ENCODE measurements at places on chromosomes 7 and 10.

GRCh38 chr10:86793696-86794095, 37.3 kb downstream of the BMPR1A start:
- DNase-seq, result no peak

DNA sequence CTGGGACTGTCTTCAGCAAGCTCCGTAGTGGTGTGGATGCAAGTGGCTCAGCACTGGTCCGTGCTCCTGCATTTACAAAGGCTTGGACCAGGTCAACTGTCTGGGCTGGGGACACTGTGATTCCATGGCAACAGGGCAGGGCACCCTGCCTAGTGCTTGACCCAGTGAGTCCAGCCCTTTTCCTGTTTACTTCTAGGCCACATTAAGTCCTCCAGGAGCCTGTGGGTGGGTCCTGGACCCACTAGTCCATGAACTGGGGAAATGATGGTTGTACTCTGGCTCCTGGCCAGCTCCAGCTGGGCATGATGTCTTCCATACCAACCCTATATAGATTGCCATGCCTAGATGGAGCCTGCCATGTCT, 152.0 kb downstream of the RPS24 start:
- DNase-seq, result peak; percentile 4

GRCh38 chr7:133776266-133776665, 350.9 kb upstream of the LRGUK start:
- DNase-seq, result no peak

GRCh38 chr7:153943457-153943856, 108.7 kb upstream of the DPP6 start:
- no peak for DNase-seq

- no peak for DNase-seq
Observed at GRCh38 chr7:134632937-134633540, 13.6 kb upstream of the BPGM start.

- peak; percentile 21 for DNase-seq
Observed at GRCh38 chr7:143372070-143372469, 9.1 kb upstream of the ZYX start.

GRCh38 chr7:104156842-104157277, 51.0 kb downstream of the ORC5 start:
- DNase-seq, result no peak

DNA sequence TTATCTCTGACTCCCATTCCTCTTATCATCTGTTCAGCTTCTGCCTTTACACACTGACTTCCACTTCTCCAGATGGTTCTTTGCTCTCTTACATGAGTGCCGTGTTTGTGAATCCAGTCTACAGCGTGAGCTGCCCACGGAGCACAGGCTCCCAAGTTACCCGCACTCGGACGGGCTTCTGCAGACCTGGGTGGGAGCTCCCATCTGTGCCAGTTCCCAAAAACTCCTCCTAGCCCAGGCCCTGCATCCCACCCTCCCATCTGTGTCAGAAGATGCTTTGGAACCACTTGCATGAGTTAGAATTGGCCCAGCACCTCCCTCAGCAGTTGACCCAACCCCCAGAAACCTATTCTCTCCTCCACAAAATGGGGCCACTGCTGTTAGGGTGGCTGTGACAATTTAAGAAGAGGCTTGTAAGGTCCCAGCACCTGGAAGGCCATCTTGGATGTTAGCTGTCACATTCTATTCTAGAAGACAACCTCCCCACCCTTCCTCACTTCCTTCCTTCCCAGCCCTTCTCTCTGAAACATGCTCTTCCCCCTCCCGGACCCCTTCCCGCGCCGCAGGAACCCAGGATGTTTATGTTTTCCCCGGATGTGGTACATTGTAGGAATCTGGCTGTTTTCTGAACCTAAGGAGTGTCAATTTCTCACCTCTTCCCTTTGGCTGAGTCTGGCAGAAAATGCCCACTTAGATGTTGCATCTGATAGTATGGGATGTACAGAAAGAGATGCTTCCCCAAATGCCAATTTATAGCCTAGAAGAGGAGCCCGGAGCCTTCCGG, 79.2 kb downstream of the CCDC3 start:
- DNase-seq, result no peak

GRCh38 chr7:148434181-148434757, 156.3 kb upstream of the C7orf33 start:
- no peak for DNase-seq

DNA sequence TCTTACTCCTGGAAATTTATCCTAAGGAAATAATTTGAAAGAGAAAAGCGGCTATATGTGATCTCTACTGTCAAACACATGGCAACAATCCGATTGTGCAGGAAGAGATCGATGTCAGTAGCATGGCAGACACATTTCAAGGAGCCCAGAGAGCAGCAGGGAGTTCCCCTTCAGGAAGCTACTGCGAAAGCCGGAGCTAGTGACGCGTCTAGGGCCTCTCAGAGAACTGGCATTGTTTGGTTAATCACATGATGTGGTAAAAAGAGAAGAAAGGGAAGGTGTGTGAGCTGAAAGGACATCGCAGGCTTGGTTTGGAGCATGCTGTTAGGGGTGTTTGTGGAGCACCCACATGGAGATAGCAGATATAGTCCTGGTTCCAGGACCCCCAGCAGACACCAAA, 74.9 kb downstream of the BEND7 start:
- no peak for DNase-seq

DNA sequence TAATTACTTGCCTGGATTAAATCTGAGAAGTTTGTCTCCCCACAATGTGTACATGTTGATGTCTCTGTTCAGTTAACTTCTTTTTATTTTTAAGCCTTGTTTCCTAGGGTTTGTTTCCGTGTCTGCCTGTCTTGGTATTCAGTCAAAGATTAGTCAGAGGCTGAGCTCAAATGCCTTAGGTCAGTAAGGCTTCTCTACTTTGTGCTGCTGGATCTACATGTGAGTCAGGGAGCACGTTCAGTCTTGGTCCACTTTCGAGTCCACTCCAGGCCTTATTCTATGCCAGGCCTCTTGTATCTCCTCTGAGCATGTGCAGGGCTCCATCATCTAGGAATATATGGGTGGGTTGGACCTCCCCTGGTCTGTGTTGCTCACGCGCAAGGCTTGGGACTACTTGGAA, 93.3 kb upstream of the FZD8 start:
- peak; percentile 69 for DNase-seq

- DNase-seq, result no peak
Observed at GRCh38 chr7:16089801-16090200, 331.5 kb downstream of the CRPPA start.

DNA sequence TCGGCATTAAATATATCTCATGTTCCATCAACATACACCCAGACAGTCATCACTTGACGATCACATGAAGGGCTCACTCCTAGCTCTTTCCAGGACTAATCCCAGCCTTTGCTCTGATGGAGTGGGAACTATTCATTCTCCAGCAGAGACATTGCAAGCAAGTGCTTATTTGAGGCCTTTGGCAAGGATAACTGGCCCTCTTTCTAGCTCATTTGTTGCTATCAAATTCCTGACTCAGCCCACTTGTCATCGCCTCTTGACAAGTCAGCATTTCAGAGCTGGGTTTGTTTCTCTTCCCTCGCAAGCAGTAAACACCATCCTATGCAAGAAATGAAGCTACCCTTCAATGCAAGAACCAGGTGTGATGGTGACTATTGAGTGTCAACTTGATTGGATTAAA, 1165.7 kb upstream of the AUTS2 start:
- DNase-seq, result no peak

DNA sequence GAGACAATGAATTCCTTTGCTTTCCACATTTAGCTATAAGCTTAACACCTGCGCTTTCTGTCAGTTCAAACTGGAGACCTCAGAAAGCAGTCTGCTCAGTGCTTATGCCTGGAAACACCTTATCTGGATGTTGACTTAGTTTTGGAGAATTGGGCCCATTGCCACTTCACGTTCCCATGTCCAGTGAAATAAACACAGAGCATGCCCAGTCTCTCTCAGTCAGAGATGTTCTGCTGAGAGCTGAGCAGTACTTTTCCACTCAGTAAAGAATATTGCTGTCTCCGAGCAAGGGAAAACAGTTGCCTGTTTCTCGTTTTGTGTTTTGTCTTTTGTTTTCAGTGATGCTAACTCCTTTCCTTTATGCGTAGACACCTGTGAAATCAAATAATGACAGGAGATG, 83.2 kb upstream of the PRR15 start:
- DNase-seq, result no peak

GRCh38 chr7:91319351-91319750, 55.1 kb downstream of the FZD1 start:
- no peak for DNase-seq

- peak; percentile 90 for DNase-seq
Observed at GRCh38 chr10:24722676-24723385, 856 bp downstream of the ARHGAP21 start.

DNA sequence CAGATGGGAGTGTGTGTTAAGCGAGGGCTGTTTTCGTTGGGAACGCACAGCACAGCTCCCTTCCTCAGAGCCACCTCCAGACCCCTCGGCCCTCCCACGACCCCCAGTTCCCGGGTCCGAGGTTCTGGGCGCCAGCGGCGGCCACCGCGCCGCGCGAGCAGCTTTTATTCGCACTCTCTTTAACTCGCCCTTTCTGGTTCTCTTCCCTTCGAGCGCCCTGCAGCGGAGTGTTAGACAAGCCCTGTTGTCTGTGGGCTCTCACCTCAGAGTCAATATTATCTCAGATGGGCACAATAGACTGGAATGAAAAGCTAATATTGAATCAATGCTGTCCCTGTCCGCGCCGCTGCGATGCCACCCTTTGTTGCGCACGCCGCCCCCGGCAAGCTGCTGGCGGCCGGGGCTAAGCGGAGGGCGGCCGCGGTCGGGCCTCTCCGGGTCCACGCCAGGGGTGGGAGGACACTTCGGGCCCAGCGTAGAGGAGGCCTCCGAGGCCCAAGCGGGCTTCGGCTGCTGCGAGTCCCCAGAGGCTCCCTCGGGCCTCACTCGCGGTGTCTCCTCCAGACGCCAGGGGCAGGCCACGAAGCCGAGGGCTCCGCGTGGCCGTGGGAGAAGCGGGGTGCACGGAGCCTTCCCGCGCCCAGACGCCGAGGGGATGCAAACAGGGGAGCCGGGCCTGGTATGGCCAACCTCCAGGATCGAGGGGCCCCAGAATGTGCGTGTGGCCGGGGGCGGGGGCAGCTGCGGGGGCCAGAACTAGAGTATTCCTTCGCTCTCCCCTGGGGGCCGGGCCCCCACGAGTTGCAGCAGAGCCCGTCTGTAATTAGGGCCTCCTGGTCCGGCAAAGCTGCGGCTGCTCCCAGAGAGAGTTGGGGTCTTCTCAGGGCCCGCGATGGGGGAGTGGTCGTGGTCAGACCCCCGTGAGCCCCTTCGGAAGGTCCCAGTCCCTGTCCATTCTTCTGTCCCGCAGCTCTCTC, 7.9 kb upstream of the EMX2 start:
- DNase-seq, result peak; percentile 94

DNA sequence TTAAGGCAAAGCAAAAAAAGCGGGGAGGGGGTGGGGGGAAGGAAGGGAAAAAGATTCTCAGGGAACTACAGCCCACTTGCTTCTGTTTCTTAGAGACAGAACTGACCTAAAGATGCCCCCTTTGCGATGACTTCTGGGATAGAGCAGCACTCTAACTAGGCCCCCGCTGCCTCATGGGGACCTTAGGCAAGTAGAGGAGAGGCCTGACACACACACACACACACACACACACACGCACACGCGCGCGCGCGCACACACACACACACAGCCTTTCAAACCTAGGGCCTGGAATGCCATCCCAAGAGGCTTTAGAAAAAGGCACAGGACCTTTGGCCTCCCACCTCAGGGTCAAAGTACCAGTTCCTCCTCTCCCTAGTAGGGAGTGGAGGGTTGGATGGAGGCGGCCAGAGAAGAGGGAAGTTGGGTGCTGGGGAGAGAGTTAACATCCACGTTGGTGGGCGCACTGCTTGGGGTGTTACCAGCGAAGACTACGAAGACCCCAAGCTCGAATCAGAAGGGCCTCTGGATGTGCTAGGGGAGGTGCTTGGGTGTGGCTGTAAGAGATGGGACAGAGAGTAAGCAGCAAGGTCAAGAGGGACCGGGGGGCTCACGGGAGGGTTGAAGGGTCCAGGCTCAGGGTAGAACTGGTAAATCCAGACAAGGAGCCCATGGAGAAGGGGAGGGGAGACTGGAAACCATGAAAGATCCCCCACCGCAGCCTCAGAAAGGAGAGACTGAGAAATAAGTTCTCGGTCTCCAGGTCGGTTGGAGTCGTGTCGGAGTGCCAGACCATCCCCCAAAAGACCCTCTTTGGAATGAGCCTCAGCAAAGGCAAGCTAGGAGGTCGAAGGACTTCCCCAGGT, 1.2 kb upstream of the COL1A2 start:
- no peak for DNase-seq

- DNase-seq, result peak; percentile 87
Observed at GRCh38 chr7:73841689-73842066, 638 bp downstream of the METTL27 start.

GRCh38 chr10:10279906-10280305, 737.8 kb upstream of the CELF2 start:
- no peak for DNase-seq

- no peak for DNase-seq
Observed at GRCh38 chr7:116534790-116535189, 10.0 kb downstream of the CAV1 start.

- DNase-seq, result no peak
Observed at GRCh38 chr10:10886861-10887531, 130.7 kb upstream of the CELF2 start.

- DNase-seq, result peak; percentile 44
Observed at GRCh38 chr7:151682831-151683614, 163.3 kb upstream of the RHEB start.

DNA sequence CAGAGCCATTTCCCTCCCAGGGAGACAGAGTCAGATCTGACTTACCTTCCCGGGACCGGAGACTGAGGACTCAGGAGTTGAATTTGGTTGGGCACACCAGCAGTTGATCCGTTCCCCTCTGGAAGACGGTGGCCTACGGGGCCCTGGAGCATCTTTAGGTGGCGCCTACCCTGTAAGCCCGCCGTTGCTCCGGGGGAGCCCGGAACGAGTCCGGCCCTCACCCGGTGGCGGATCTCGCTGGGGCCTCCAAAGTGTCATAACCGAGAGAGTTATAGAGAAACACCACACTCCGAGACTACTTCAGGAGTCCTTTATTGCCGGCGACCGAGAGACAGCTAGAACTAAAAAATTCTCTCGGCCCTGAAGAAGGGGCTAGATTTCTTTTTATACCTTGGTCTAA, 182.8 kb upstream of the MBL2 start:
- no peak for DNase-seq

- DNase-seq, result no peak
Observed at GRCh38 chr7:112059675-112060074, 146.5 kb downstream of the DOCK4 start.

GRCh38 chr10:48968036-48968435, 28.4 kb upstream of the LRRC18 start:
- no peak for DNase-seq

GRCh38 chr7:102875700-102876295, 37.0 kb upstream of the LRRC17 start:
- peak; percentile 93 for DNase-seq

DNA sequence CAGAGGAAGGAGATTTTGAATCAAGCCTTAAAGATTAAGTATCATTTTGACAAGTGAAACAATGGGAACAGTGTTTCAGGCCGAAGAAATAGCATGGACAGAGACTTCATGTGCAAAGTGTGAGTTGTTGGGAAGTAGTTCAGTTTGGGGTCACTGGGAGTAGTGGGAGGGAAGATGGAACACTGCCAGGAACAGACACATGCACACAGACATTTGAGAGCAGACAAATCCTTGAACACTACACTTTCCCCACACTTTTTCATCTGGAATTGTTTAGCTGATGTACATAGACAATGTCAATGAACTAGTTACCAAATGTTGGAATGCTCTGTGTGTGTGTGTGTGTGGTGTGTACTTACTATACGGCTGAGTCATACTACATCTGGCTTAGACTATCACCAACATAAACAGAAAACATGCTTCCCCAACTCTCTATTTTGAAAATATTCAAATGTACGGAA, 52.4 kb upstream of the LRRC17 start:
- peak; percentile 57 for DNase-seq

- DNase-seq, result no peak
Observed at GRCh38 chr10:118498623-118499022, 96.8 kb downstream of the PRLHR start.

GRCh38 chr7:128853799-128854198, 8.9 kb upstream of the ATP6V1F start:
- DNase-seq, result peak; percentile 81
